ENCODE measurements at places on chromosomes 5 and 9. TPM values are rescaled to one million over a fixed set of nuclear protein-coding genes. Genes with fewer than 3 reads are reported as not detected.
A peak's percentile ranks its signal among the peaks of the same experiment; 100 is the strongest.

DNA sequence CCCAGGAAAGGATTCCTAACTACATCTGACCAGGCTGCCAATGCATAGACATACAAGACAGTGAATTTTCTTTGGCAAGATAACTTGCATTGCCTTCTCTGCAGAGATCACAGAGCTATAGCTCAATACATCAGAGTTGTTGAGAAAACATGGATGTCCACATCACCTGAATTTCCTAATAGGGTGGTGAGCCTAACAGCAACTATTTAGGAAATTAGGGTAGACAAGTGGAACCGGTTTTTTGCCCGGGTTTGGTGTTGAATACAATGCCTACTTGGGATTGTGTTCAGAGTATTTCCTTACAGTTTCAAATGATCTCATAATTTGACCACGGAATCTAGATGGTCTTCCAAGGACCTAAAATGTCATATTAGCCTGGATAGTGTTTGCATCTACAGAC lies 262.7 kb downstream of the KIF4B start:
- no peaks in the 10 kb centered on the region for H3K36me3 ChIP-seq
- no peak overlapping the region for H3K4me3 ChIP-seq
- no peaks in the 10 kb centered on the region for H3K27me3 ChIP-seq
- H3K4me1 ChIP-seq = peaks cover 7% of the 10 kb centered on the region
- no peak overlapping the region for H3K27ac ChIP-seq

- H3K36me3 ChIP-seq = no peaks in the 10 kb centered on the region
- no peak overlapping the region for H3K27ac ChIP-seq
- no peaks in the 10 kb centered on the region for H3K27me3 ChIP-seq
- H3K4me3 ChIP-seq = no peak overlapping the region
- DNase-seq = peak; percentile 66
Observed at GRCh38 chr5:7606840-7607465, 211.0 kb downstream of the ADCY2 start.

- DNase-seq = peak; percentile 84
- peak overlapping the region; percentile 90 for H3K4me3 ChIP-seq
- peaks cover 58% of the 10 kb centered on the region for H3K27me3 ChIP-seq
- no peaks in the 10 kb centered on the region for H3K36me3 ChIP-seq
- peak overlapping the region; percentile 72 for H3K27ac ChIP-seq
- H3K4me1 ChIP-seq = peaks cover 3% of the 10 kb centered on the region
Observed at GRCh38 chr9:137300567-137301080, 1.4 kb downstream of the NRARP start.

FGF18 gene
- total RNA-seq = 0.35 TPM

Measured in endodermal cell (in vitro differentiated cells).